ENCODE measurements at places on chromosomes 6 and 20. TPM values are rescaled to one million over a fixed set of nuclear protein-coding genes. Genes with fewer than 3 reads are reported as not detected.

STMN3 gene
- 28.6 TPM for polyA plus RNA-seq

KLC4 gene
- 14.9 TPM for polyA plus RNA-seq

PRDM13 gene
- polyA plus RNA-seq, result 0.08 TPM

EEF1A1 gene
- polyA plus RNA-seq, result 7,677 TPM

IPCEF1 gene
- 0.15 TPM for polyA plus RNA-seq

SOBP gene
- polyA plus RNA-seq, result 2.2 TPM

GRCh38 chr6:110933912-110934311 is 24.6 kb upstream of the GTF3C6 start:
- no peak for DNase-seq

DNA sequence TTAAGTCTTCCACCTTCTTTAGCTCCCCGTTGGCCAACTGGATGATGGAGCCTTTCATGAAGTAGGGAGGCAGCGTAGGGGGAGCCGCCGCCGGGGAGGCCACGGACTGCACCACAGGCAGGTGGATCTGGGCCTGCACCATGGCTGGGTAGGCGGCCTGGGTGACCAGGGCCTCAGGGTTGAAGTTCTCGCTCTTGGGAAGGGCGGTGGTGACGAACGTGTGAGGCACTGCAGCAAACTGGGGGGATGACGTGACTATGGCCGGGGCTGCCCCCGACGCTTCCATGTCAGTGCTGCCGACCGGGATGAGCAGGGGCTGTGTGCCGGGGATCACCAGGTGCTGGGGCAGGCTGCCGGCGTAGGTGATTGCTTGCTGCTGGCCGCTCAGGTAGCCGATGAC is 88.1 kb downstream of the GMPR start:
- no peak for DNase-seq

- no peak for DNase-seq
These were observed 701.5 kb downstream of the PRKN start for GRCh38 chr6:162026031-162026430.

DNA sequence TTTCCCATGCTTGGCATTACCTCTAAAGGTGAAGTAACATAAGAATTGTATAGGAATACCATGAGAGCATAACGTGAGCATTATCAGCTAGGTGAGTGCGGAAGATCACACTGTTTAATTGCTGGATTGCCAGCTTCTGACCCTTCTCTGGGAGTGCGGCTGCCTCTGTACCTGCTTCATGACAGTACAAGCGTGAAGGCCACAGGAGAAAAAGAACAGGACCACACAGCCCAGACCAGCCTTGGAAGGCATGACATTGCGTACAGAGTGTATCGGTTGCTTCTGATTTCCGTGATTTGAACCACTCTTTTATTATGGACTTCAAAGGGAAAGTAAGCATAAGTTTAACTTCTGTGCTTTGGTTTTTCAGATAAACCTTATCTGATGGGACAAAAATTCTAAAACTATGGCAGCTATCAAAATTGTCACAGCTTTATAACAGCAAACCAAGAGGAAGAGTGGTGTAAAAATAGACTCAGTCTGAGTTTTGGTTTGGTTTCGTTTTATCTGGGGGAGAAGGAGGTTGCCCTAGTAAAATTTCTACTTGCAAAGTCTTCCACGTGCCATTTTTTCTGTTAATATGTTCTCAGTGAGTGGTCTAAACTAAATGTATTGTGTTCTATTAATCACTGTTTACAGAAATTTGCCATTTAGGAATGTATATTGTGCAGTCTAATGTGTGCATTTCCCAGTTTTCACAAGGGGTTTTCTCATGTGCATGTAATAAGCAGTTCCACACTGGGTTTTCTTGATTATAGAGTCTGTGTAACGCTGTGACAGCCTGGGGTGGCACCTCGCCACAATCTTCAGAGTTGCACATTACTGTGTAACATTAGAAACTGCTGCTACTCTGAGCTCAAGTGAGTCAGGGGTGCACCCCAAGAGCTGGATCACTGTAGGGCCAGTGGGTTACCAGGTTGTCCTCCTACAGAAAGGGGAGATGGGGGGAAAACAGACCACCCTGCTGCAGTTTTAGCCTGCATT is 97.3 kb downstream of the RPP40 start:
- DNase-seq, result no peak

- no peak for DNase-seq
These were observed 38.9 kb downstream of the ARHGAP40 start for GRCh38 chr20:38640521-38640920.

DNA sequence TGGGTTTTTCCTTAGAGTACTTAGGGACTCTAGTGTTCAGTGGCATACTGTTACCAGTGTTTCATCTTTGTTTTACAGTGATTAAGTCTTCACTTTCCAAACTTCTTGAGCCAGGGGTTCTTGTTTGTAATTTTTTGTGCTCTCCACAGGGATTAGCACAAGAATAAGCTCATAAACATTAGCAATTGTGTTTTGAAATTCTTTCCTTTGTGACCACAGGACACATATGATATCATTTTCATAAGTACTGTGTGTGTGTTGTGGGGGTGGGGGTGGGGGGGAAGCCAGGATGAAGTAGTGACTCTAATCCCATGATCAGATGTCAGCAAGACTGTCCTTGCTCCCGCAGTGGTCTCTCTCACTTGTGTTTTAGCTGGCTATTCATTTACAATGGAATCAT is 101.5 kb upstream of the SCP2D1 start:
- no peak for DNase-seq

GRCh38 chr6:167824591-167825331 is 1.9 kb upstream of the AFDN start:
- DNase-seq, result no peak

- no peak for DNase-seq
These were observed 10.2 kb downstream of the LRRC1 start for GRCh38 chr6:53805016-53805415.

DNA sequence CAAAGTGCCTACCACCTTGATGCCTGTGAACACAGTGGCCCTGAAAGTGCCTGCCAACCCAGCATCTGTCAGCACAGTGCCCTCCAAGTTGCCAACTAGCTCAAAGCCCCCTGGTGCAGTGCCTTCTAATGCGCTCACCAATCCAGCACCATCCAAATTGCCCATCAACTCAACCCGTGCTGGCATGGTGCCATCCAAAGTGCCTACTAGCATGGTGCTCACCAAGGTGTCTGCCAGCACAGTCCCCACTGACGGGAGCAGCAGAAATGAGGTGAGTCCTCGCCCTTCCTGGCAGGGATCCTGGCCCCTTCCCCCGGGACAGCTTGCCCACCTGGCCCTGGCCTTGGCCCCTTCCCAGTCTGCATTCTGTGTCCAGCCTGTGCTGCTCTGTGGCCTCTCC is 17.9 kb downstream of the MAVS start:
- DNase-seq, result no peak

DNA sequence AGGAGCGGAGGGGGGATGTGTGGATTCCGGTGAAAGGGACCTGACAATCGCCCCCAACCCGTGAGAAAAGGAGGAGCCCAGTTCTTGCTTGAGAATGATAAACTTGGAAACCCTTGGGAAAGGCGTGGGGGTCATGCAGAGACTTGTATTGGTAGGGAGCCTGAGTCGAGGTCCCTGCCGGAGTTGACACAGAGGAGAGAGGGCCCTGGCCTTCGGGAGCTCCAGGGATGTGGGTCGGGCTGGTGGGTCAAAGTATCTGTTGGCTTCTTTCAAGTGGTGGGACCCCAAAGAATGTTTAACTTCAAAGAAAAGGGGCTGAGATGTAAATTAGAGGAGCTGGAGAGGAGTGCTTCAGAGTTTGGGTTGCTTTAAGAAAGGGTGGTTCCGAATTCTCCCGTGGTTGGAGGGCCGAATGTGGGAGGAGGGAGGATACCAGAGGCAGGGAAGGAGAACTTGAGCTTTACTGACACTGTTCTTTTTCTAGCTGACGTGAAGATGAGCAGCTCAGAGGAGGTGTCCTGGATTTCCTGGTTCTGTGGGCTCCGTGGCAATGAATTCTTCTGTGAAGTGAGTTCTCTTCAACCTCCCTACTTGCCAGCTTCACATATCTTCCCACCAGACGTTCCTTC is 571 bp downstream of the CSNK2B start:
- no peak for DNase-seq

- no peak for DNase-seq
These were observed 19.9 kb downstream of the EZR start for GRCh38 chr6:158799051-158799792.

DNA sequence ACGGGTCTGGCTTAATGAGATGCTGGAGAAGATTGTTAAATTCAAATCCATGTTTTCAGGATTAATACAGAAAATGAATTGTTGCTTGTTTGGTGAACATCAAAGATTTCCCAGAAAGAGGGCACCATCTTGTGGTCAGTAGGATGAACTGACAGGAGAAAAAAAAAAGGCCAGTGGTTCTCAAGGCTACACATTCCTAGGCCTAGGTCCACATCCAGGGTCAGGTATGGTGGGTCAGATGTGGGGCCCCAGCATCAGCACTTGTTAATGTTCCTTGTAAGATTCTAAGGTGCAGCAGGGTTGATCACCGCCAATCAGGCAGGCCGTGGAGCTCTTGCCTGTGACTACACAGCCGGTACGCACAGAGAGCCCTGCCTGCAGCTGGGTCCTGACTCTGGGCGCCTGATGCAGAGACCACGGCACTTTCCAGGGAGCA is 34.0 kb upstream of the FOXO3 start:
- DNase-seq, result peak; percentile 80

- no peak for DNase-seq
These were observed 215.1 kb upstream of the CNR1 start for GRCh38 chr6:88381289-88381642.

Data from GM23338 (cell line).